ENCODE measurements at places on chromosomes 1 and 21.

DNA sequence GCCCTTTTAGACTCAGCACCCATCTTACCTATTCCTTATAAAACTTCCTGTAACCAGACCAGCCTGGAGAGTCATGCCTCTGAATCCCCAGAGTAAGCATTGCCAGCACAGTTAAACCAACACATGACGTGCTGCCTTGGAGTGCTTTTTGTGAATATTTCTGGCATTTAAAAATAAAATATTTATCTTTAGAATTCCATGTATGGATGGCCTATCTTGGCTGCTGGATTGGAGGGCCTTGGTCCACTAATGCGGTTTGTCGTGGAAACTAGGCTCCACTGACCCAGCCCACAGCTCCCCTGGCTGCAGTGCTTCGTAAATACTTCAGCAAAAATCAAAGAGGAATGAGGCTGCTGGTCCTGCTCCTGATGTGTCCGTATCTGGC lies 17.5 kb downstream of the MTARC1 start:
- H3K4me1 ChIP-seq, result peaks cover 3% of the 10 kb centered on the region
- DNase-seq, result no peak
- no peaks in the 10 kb centered on the region for H3K27me3 ChIP-seq
- H3K27ac ChIP-seq, result no peak overlapping the region

- peaks cover 6% of the 10 kb centered on the region for H3K27me3 ChIP-seq
- H3K4me3 ChIP-seq, result no peak overlapping the region
- no peaks in the 10 kb centered on the region for H3K36me3 ChIP-seq
- no peak overlapping the region for H3K27ac ChIP-seq
- peak; percentile 39 for DNase-seq
- no peaks in the 10 kb centered on the region for H3K4me1 ChIP-seq
These were observed 89.3 kb upstream of the AKT3 start for GRCh38 chr1:243939167-243939848.

- peaks cover 4% of the 10 kb centered on the region for H3K4me1 ChIP-seq
- no peaks in the 10 kb centered on the region for H3K27me3 ChIP-seq
- DNase-seq, result no peak
- no peak overlapping the region for H3K27ac ChIP-seq
- no peaks in the 10 kb centered on the region for H3K36me3 ChIP-seq
- no peak overlapping the region for H3K4me3 ChIP-seq
These were observed 14.9 kb downstream of the ABCA4 start for GRCh38 chr1:94105957-94106529.

- no peaks in the 10 kb centered on the region for H3K36me3 ChIP-seq
- H3K27ac ChIP-seq, result no peak overlapping the region
- no peak overlapping the region for H3K4me3 ChIP-seq
- no peak for DNase-seq
- H3K4me1 ChIP-seq, result no peaks in the 10 kb centered on the region
These were observed 347.6 kb downstream of the PTPRC start for GRCh38 chr1:198986442-198986841.

GRCh38 chr1:29368936-29369932 lies 132.9 kb downstream of the PTPRU start:
- peaks cover 15% of the 10 kb centered on the region for H3K27me3 ChIP-seq
- no peaks in the 10 kb centered on the region for H3K36me3 ChIP-seq
- peaks cover 15% of the 10 kb centered on the region for H3K4me1 ChIP-seq
- H3K4me3 ChIP-seq, result no peak overlapping the region

DNA sequence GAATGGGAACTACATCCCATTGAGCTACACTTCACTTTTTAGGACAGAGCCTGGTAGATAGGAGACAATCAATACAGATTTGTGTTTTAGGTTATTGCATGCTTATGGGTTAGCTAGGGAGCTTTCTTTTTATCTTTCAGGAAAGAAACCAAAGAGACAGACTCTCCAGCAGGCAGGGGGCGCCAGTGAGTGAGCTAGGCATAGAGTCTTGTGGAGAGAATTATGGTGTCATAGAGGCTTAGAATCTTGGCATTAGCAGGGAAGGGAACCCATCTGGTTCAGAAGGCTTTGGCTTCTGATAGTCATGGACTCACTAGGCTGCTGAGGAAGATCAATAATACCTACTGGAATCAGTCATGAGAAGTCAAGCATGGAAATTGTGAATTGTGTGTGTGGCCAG lies at the start of gene SMCP:
Gene SMCP, plus strand, starts transcription at position 281 of the 400 bp plus-strand sequence. CDS start 6,101 bp downstream, outside the sequence.
- DNase-seq, result no peak
- H3K27ac ChIP-seq, result no peak within 1 kb of the TSS
- no peaks in the 10 kb centered on the region for H3K27me3 ChIP-seq

GRCh38 chr1:225517697-225518096 lies 89.9 kb upstream of the LBR start:
- no peaks in the 10 kb centered on the region for H3K4me1 ChIP-seq
- H3K4me3 ChIP-seq, result no peak overlapping the region
- peaks cover 23% of the 10 kb centered on the region for H3K36me3 ChIP-seq
- DNase-seq, result no peak
- no peaks in the 10 kb centered on the region for H3K27me3 ChIP-seq

DNA sequence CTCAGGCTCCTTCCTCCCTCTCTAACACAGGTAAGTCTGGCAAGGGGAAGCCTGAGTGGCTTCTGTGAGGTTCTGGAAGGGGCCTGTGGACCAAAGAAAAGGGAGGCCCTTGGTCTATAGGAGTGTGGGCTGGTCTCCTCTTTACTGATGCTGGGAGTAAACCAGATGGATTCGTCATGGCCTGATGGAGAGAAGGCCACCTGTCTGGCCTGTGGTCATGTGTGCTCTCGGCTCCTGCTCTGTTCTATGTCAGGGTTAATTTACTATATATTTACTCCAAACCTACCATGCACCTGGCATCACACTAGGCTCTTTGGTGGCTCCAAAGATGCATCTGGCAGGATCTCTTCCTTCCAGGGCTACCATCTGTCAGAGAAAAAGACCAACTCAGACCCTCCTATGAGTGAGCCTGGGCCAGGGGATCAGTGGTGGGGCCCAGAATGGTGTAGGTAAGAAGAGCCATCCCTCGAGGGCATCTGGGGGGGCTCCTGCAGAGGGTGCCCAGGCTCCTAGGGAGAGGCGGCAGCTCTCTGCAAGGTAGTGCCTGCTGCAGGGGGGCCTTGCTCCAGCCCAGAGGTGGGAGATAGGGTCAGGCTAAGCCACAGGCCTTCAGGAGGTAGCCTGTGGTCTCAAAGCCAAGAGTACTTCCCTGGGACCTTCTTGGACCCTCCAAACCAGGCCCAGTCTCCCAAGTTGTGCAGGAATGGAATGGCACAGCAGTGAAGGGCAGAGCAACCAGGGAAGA lies 68.2 kb upstream of the SELENON start:
- H3K4me3 ChIP-seq, result no peak overlapping the region
- H3K36me3 ChIP-seq, result no peaks in the 10 kb centered on the region
- peaks cover 35% of the 10 kb centered on the region for H3K4me1 ChIP-seq
- no peaks in the 10 kb centered on the region for H3K27me3 ChIP-seq
- DNase-seq, result no peak

DNA sequence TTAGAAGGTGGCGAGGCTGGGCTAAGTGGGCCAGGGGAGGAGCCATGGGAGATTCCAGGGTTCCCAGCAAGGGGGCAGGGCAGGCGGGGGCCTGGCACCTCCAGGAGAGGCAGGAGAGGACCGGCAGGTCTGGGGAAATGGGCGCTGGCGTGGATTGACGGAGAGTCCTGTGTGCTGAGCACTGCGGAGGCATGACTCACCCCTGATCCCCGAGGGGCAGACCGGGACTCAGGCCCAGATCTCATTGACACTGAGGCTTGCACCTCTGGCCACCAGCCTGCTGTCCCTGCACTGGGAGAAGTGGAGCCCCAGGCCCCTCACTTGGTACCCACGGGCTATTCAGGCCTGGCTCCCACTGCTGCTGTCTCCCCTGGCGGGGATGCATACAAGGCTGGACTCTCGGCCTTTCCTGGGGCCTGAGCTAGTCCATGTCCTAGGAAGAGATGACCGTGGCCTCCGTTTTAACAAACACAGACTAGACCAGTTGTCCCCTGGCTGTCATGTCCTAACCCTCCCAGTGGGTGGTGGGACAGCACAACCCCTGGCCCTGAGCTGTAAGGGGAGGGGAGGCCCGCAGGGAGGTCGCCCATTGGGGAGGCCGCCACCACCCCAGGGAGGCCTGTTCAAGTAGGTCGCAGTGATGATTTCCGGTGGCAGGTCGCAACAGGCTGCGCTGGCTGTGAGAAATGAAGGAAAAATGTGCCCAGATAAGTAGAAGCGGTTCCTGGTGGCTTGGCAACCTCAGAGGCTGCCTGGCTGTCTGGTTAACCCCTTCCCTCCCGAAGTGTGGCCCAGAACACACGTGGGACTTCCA lies 39.7 kb downstream of the RIPK4 start:
- peaks cover 11% of the 10 kb centered on the region for H3K27me3 ChIP-seq
- no peak overlapping the region for H3K4me3 ChIP-seq
- no peaks in the 10 kb centered on the region for H3K4me1 ChIP-seq
- H3K36me3 ChIP-seq, result no peaks in the 10 kb centered on the region
- H3K27ac ChIP-seq, result no peak overlapping the region

- no peaks in the 10 kb centered on the region for H3K36me3 ChIP-seq
- H3K27ac ChIP-seq, result no peak overlapping the region
- DNase-seq, result no peak
- no peaks in the 10 kb centered on the region for H3K27me3 ChIP-seq
- H3K4me3 ChIP-seq, result no peak overlapping the region
These were observed 26.1 kb downstream of the RCAN3 start for GRCh38 chr1:24528744-24529143.

DNA sequence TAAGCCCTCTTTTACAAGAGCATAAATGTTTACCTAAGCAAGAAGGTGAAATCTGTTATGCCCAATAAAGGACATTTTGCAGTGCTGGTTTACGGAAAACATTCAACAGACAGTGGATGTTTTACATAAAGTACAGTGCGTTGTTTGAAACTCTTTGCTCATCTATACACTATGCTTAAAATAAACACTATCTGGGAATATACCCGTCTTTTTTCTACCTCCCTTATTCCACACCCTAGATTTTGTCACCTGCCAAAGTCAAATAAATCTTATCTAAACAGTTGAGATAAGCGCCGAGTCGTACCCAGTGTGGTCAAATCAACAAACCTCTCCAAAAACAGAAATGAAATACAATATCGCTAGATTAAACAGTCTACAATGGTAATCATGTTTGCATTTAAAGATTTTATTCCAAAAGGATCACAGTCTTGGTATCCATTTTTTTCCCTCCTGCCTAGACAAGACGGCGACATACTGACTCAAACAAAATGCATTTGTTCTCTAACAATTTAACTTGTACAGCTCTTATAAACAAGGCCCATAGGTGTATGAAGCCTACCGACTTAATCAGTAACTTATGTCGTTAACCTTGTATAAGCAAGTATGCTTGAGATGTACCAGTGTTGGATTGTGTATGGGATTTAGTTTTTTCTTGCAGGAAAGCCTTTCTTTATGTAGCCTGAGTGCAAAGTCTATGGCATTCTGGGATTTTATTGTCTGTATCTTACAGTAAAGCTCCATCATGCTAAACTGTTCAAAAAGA lies 189.1 kb downstream of the FMN2 start:
- H3K4me3 ChIP-seq, result no peak overlapping the region
- H3K27ac ChIP-seq, result peak overlapping the region; percentile 4
- H3K36me3 ChIP-seq, result no peaks in the 10 kb centered on the region
- peaks cover 21% of the 10 kb centered on the region for H3K4me1 ChIP-seq
- no peaks in the 10 kb centered on the region for H3K27me3 ChIP-seq

GRCh38 chr1:153431427-153431826 lies 15.1 kb downstream of the S100A7A start:
- H3K4me3 ChIP-seq, result no peak overlapping the region
- no peaks in the 10 kb centered on the region for H3K4me1 ChIP-seq
- H3K27ac ChIP-seq, result no peak overlapping the region
- no peak for DNase-seq
- peaks cover 9% of the 10 kb centered on the region for H3K27me3 ChIP-seq
- H3K36me3 ChIP-seq, result no peaks in the 10 kb centered on the region

GRCh38 chr1:61055110-61055614 lies 27.2 kb upstream of the NFIA start:
- peaks cover 73% of the 10 kb centered on the region for H3K27me3 ChIP-seq
- peaks cover 28% of the 10 kb centered on the region for H3K4me1 ChIP-seq
- no peak overlapping the region for H3K4me3 ChIP-seq
- no peak for DNase-seq
